NCI-H82 (cell line): ENCODE measurements at places on chromosomes 11 and 22.

GRCh38 chr11:68925611-68926010, 21.9 kb downstream of the IGHMBP2 start:
- DNase-seq = no peak

- DNase-seq = no peak
Measured at GRCh38 chr11:132054822-132055221, 684.4 kb downstream of the NTM start.

- no peak for DNase-seq
Measured at GRCh38 chr11:86277741-86278140, 24.3 kb upstream of the HIKESHI start.

DNA sequence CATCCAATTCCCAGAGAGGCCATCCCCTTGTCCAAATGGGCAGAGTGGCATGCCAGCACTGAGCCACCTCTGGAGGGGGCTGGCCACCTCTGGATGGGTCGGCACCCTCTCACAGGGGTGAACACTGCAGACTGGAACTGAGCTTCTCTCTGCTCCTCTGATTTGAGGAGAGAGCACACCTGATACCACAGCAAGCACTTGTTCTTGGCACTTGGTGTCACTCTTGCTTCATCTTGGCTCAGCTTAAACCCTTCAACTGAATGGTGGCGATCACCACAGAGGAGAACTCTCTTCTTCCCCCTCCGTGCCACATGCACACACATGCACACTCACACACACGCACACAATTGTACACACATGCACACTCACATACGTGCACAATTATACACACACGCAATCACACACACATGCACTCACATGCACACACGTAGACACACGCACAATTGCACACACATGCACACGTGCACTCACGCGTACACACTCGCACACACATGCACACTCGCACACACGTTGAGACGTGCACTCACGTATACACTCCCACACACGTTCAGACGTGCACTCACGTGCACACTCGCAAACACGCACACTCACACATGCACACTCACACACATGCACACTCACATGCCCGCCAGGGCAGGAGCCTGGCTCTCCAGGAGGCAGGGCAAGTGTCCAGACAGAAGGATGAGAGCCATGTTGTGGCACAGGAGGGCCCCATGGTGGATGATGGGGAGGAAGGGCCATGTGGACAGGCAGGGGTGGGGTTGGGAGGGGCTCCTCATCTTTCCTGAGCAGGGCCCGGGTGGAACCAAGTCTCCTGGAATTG, 23.4 kb downstream of the OVOL1 start:
- no peak for DNase-seq

DNA sequence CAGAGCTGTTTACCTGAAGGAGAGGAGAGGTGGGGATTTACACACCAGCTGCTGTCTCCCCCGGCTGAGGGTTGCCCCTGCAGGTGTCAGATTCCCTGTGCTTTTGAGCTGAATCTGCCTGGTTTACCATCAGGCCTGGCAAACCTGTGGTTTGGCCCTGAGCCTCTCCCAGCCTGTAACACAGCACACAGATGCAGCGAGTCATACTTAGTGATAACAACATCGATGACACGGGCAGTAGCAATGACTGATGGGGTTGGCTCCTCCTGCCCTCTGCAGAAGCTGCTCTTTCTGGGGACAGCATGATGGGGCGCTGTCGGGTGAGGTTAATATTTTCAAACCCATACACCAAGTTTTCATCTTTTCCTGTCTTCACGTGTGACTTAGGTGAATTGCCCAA, 380.0 kb upstream of the B3GAT1 start:
- DNase-seq = no peak

GRCh38 chr11:70672991-70673653, 274.8 kb downstream of the CTTN start:
- peak; percentile 16 for DNase-seq

GRCh38 chr22:16915701-16916100, 90.5 kb upstream of the XKR3 start:
- DNase-seq = peak; percentile 29

DNA sequence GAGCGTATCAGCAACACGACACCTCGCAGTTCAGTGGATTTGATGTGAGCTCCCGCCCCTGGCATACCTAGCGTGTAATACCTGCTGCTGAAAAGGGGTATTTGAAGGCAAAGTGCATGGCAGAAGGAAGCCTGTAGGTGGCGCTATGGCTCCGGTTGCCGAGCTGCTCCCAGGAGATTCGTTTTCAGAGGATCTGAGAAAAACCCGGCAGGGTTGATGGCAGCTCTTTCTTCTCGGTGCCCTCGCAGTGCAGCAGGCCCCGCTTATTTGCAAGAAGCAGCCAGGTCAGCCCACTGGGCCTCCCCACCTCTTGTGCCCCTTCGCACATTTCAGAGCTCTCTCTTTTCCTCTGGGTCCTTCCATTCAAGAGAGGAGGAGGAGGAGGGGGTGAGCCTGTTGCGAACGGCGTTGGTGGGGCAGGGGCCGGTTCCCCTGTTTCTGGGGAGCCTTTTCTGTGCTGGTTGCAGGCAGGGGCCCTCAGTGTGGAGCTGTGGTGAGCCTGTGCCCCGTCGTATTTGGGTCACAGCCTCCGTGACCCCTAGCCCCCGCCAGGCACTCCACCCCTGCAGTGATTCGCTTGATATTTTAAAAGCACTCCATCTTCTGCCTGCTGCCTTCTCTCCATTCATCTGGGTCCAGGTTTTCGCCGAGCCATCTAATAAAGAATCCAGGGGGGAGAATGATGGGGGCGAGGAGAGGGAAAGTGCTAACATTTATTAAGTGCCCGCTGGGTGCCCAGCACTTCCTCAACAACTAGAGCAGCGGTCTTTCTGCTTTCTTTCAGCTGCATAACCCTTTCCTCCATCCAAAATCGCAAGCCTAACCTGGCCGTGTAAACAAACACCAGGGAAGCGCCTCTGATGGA, 85.3 kb upstream of the SYT13 start:
- DNase-seq = peak; percentile 85

DNA sequence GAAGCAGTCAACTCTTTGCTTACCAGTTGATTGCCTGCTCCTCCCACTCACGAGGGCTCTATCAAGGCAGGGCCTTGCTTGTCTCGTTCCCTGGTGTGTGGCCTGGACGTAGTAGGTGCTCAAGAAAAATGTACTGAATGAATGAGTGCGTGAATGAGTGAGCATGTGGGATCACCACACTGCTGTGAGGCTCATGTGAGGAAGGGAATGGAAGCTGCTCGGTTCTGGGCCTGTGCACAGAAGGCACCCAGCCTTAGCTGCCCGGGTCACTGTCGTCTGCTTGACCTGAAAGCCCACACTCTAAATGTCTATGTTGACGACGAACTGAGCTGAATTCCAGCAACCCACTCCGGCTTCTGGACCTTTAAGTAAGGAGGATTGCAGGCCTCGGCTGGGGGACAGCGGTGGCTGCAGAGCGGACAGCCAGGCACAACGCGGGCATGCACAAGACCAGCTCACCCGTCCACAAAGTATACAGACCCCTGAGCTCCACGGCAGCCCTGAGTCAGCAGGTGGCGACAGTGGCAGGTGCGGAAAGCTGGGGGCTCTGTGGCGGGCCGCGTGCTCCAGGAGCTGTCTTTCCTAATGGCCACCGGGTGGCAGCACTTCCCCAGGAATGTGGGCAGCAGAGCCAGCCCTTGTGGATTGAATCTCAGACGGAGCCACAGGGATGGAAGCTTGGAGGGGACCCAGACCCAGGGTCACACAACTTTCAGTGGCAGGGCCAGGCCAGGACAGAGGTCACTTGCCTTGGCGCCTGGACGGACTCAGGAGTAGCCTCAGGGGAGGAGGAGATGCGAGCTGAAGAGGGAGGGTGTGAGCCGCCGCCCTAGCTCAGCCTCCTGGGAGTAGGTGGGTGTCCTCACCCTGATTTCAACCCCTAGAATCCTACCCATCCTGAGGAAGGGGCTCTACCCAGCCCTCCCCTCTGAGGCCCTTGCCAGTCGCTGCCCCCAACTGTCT, 5.0 kb upstream of the PICK1 start:
- peak; percentile 91 for DNase-seq

DNA sequence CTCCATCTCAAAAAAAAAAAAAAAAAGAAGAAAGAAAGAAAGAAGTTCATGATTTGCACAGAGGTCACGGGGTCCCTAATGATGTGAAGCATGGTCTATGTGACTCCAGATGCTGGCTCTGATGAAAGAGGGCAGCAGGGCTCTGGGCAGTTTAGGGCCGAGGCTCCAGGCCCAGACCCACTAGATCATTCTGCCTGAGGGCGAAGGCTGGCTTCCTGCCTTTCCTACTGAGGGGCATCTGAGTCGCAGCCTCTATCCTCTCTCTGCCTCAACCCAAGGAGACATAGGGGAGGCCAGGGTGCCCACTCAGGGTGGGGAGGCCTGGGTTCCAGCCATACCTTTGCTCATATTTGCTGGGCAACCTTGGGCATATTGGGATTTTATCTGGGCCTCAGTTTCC, 4.8 kb downstream of the SLC35E4 start:
- DNase-seq = no peak

DNA sequence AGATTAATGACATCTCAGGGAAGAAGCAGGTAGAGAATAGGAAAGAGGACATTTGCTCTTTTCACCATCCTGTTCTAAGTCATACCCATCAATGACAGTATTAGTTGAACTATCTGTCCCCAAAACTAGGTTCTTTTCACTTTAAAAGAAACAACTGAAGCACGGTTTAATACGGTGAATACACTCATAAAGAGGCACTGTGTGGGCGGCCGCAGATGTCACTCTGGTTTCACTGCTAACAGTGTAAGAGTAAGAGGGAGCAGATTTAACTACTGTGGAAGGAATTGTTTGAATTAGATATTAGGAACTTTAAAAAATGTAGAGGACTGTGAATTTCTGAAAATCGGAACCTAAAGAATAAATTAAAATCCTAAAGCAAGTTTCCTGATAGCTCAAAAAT, 49.5 kb downstream of the VSIG10L2 start:
- no peak for DNase-seq

- DNase-seq = no peak
Measured at GRCh38 chr11:118008271-118008911, 22.2 kb downstream of the IL10RA start.

- peak; percentile 83 for DNase-seq
Measured at GRCh38 chr11:613369-613968, 2.3 kb downstream of the IRF7 start.

GRCh38 chr22:40518840-40519239, 117.7 kb downstream of the MRTFA start:
- peak; percentile 31 for DNase-seq

DNA sequence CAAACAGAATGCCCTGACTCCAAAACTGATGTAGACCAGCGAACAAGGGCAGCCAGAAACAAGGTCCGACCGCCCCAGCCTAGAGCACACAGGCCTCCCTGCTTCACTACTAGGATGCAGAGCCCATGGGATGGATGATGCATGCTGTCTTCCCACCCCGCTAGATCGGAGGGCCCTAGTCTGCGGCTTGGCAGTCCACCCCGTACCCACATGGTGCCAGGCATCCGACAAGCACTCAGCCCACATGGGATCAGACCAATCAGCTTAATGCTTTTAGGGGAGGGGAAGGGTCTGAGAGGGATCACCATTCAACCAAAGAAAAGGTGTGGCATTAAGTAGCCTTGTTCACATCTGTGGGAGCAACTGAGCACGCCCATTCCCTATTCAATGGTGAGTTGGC, 30.6 kb downstream of the PISD start:
- peak; percentile 29 for DNase-seq

- DNase-seq = no peak
Measured at GRCh38 chr11:64759131-64759721, 548 bp downstream of the PYGM start.

- no peak for DNase-seq
Measured at GRCh38 chr11:29773656-29774264, 243.1 kb downstream of the KCNA4 start.

DNA sequence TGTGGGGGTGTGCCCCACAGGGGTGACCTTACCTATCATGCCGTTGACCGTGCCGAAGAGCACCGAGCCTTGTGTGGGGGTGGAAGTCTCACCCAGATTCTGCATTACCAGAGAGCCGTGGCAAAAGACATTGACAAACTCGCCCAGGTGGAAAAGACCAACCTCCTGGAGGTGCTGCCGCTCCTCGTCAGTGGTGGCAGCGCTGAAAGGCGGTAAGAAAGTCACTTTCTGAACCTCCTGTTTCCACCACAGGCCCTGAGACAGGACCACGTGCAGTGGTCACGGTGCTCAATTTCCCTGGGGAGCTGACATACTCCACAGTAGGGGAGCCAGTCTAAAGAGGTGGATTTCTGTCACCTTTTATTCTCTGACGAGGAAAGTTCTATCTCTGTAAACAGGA, 7.4 kb upstream of the VWCE start:
- no peak for DNase-seq

DNA sequence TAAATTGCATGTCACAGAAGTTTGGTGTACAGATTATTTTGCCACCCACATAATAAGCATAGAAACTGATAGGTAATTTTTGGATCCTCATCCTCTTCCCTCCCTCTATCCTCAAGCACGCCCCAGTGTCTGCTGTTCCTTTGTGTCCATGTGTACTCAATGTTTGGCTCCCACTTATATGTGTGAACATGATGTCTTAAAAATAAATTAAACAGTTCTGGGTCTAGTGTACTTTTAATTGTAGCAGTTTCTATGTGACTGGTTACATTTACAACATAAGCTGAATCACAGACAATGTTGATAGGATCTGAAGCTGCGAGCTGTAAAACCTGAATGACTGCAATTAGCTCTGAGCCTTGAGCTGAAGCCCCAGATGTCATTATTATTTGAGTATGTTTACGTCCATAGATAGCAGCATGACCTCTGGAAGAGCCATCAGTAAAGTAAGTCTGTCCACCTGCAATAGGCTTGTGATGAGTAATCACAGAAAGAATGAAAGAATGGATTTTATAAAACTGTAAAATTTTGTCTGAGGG, 29.7 kb downstream of the OR10A6 start:
- no peak for DNase-seq

GRCh38 chr11:78256962-78257361, 68.2 kb downstream of the USP35 start:
- no peak for DNase-seq

GRCh38 chr11:118923721-118924587, 1.8 kb downstream of the BCL9L start:
- no peak for DNase-seq
